Activated naive CD4-positive, alpha-beta T cell (primary cell): ENCODE measurements at places on chromosomes 3 and 15.

DNA sequence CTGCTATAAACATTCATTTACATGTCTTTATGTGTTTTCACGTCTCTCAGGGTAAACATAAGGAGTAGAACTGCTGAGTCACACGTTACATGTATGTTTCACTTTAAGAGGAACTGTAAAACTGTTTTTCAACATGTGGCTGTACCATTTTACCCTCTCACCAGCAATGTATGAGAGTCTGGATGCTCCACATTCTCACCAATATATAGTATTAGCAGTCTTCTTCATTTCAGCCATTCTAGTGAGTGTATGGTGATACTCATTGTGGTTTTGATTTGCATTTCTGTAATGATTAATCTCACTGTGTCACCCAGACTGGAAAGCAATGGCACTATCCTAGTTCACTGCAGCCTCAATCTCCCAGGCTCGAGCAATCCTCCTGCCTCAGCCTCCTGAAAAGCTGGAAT, 37.1 kb downstream of the PHC3 start:
- no peak for DNase-seq

DNA sequence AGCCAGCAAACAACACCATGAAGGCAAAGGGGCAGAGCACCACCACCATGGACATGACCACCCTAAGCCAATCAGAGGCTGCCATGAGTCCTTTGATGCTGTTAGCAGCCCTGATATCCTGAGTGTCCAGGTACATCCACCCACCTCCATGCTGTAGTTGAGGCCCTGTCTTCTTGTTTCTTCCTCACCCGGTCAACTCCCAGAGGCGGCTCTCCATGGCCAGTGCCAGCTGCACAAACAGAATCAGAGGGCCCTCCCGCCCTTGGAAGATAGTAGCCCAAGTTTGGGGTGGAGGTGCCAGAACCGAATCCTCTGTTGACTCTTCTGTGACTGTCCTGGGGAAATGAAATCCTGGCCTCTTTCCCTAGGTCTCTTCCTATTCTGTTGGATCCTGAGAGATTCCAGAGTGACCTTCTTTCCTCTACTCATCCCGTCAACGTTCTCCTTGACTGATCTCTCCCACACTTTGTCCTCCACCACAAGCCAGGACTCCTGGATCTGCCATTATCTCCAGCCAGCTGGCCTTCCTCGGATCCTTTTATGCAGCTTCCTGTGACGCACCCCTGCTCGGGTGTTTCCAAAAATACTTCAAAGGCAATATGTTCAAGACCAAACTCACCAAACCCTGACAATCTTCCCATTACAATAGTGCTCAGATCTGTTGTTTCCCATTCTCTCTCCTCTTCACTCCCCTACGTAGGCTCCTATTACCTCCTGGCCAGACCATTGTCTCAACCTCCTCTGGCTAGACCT, 45.4 kb upstream of the DLG1 start:
- DNase-seq: no peak

DNA sequence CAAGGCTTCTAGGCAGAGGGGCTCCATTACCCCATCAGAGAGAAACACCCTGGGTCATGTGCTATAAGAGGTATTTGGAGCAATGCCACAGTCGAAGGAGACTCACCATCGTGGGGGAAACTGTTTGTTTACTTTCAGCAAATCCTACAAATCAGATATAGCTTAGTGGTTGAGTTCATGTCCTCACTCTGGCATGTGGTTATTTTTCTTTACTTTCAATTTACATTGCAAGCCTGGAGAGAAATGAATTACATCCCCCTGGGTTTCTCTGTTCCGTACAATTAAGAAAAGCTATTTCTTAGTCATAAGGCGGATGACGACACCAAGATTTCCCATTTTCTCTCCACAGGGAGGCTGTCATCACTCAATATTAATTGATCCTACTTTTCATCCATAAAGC, 36.9 kb downstream of the RFTN1 start:
- no peak for DNase-seq

- DNase-seq: no peak
Observed at GRCh38 chr3:67076607-67077006, 78.5 kb downstream of the KBTBD8 start.

DNA sequence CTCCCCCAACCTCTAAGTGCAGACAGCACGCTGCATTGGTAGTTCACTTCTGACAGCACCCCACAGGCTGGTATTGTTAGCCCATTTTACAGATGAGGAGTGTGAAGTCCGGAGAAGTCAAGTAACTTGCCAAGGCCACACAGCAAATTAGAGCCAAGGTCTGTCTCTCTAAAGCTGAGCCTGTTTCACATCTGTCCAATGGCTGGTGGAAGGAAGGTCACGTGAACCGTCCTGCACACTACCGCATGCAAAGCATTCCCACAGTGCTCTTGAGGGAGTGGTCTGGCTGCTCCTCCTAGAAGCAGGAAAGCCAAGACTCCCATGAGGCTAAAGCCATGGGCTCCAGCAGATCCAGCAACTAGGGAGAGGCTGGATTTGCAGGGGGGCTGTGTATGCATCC, 50.0 kb downstream of the MGLL start:
- no peak for DNase-seq

GRCh38 chr3:85571835-85572234, 613.0 kb downstream of the CADM2 start:
- DNase-seq: no peak

GRCh38 chr15:67049351-67050044, 15.9 kb upstream of the SMAD3 start:
- no peak for DNase-seq

DNA sequence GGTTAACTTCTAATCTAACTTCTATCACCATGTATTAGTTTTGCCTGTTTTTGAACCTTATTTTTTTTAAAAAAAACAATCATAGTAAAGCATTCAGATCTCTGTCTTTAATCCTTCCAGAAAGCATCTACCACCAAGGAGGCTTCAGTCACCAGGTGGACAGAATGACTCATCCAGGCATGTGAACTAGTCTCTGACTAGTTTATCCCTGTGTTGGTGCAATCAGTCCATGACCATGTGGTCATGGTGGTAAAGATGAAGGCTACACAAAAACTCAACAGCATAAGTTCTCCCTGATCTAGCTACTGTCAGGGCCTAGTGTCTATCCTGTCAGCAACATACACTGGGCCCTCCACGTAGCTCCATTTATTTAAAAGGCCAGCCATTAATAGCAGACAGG, 750.6 kb downstream of the AGBL1 start:
- no peak for DNase-seq

DNA sequence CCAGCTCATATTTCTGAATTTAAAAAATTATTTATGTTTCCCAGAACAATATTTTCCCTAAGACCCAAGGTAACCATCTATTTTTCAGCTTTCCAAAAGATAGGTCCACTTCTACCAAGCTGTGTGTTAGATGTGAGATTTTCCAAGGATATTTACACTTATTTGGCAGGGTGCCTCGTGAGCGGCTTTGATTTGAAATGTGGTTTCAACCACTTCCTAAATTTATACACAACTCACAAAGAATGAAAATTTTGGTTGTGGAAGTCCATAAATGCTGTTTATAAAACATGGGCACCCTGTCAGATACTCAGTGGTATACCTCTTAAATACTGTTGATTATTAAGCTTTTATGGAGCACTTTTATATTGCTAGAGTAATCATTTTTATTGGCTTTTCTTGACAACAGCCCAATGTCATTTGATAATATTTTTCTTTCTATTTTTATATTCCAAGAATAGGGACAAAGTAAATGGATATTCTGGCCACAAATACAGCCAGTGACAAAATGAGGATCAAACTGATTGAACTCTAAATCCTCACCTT, 57.6 kb downstream of the GAP43 start:
- no peak for DNase-seq

DNA sequence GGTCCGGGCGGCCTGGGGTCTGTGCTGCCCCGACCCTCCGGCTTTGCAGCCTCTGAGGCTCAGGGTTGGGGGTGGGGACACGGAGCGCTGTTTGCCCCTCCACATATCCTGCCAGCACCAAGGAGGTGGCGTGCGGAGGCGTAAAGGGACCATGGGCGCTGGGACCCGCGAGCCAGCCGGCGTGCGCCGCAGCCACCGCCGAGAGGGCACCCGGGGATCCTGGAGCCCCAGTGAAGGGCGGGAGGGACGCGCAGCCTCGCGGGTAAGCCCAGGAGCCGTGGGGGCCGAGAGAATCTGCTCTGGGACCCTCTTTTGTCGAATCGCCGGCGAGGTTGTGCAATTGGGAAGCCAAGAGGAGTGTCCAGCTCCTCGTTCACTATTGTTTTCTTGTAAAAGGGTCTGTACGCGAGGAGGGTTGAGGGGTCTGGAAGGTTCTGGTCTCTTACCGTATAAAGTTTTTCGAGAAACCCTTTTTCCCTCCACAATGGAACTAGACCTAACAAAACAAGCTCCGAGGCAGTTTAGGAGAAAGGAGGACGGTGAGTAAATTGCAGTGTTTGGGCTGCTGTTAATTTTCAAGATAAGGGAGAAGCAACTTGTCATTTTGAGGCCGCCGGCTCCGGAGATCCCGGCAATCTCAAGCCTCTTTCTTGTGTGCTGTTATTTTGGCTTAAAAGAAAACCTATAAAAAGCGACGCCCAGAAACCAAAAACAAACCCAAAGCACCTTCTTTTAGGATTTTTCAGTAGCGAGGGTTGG, 29.9 kb upstream of the ST3GAL6 start:
- no peak for DNase-seq

DNA sequence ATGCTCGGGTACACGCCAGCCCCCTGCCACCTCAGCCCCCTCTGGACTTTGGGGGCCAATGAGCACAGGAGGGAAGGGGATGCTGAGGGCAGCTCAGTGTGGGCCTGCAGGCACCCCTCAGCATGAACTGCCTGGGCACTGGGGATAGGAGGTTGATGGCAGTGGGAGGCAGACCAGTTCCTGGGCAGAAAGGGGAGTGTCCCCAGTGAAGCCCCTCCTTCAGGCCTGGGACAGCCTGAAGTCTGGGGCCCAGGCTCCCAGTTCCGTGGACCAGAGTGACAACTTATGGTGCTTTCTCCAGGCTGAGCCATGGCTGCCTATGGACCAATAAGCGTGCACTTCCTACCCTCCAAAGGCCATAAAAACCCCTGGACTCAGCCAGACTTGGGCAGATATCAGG, 63.3 kb upstream of the IMPG2 start:
- no peak for DNase-seq

DNA sequence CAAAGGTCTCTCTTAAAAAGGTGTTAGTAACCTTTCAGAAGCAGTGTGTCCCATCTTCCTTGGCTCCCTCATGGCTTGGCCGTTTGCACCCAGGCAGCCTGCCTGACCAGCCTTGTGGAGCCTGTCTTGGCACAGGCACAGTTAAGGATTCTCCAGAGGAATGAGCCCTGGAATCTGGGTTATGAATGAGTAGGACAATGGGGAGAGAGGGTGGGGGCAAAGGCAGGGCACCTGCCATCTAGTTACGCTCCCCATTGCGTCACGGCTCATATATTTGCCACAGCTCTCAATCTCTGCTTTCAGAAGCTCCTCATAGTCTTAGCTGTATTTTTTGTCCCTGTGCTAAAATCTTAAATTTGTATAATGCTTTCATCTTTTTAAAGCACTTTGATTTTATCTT, 50.6 kb downstream of the WDR76 start:
- no peak for DNase-seq

- DNase-seq: no peak
Observed at GRCh38 chr3:78804251-78805037, 963.4 kb downstream of the ROBO1 start.

GRCh38 chr3:189983612-189984011, 137.1 kb downstream of the P3H2 start:
- no peak for DNase-seq

GRCh38 chr3:16849795-16850194, 35.0 kb upstream of the PLCL2 start:
- no peak for DNase-seq

DNA sequence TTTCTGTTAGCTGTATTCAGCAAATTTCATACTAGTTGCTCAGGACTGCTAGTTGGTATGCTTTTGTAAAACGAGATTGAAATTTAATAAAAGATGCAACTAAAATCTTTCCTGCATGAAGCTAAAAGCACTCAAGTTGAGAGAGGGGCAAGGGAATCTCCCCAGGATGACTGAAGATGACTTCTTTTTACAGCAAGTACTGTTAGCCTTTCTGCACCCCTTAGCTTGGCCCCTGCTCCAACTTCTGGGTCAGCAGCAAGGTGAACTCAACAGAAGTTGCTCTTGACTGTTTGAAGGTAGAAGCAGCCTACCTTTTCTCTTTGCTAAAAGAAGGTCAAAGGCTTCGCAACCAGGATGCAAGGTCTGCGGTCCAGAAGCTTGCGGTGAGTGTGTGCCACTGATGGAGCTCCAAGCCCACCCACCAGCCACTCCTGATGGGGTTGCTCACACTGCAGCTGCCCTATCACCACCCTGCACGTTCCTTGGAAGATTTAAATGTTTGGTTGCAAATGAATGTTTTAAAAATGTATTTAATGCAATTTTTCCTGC, 32.5 kb downstream of the NME9 start:
- DNase-seq: no peak

DNA sequence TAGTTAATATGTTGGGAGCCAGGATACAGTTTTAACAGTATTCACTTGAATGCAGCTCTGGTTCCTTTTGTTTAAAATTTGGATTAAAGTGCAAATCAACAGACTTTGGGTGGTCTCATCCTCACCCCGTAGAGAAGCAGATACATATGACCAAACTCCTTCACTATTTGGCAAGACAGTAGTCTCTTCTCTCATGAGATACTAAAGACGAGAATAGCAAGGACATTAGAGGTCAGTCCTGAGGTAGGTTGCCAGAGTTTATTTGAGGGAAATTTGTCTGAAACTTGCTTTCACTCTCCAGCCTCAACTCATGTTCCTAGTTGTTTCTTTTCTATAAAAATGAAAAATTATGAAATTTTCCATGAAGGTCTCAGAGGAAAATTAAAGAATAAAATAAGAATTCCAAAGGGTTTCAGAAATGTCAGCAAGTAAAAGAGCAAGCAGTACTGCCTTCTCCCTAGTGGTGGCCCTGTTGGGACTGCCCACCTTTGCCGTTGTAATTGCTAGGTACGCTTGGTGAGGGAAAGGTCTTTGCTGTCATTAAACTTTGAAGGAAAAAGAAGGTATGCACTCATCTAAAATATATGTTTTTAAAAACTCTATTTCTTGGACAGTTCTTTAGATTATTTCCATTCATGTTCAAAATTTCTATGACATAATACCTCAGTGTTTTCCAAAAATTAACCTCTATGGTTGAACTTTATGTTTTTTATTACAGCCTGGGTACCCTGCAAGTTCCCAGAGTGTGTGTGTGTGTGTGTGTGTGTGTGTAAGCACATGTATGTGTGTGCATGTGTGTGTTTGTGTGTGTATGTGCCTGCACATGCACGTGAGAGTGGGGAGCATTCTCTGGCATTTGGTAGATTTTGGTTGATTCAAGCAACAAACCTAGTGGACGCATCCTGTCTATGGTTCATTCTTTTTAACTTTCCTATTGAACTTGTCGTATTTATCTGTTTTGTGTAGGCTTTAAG, 111.4 kb downstream of the CMSS1 start:
- DNase-seq: no peak

DNA sequence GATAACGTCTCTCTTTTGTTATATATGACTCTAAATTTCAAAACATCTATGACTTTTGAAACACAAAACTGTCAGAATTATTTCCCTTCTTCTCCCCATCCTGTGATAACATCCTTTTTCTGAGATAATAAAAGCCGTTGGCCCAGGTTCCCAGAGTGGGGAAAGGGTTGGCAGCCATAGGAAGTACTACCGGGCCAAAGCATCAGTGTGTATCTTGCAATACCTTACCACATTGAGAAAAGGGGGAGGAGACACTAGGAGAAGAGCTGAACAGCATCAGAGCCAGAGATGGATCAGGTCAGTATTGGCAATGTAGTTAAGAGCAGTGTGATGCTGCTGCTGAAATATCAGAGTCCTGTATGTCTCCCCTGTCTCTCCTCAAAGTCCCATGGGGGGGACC, 210.0 kb upstream of the PROK2 start:
- no peak for DNase-seq
